ENCODE measurements at places on chromosomes 7 and 10. TPM values are rescaled to one million over a fixed set of nuclear protein-coding genes. Genes with fewer than 3 reads are reported as not detected.

The SUFU gene
- 7.7 TPM for total RNA-seq

The PDZD7 gene
- total RNA-seq = 0.94 TPM

The ADAP1 gene
- total RNA-seq = 6.3 TPM

The CH25H gene
- total RNA-seq = 0.59 TPM

The A1CF gene
- total RNA-seq = not detected

The GJD4 gene
- not detected for total RNA-seq
